ENCODE measurements at places on chromosomes 7 and 10. TPM values are rescaled to one million over a fixed set of nuclear protein-coding genes. Genes with fewer than 3 reads are reported as not detected.

The ADRA2A gene
- 0.63 TPM for polyA plus RNA-seq

The LBX1 gene
- 0.02 TPM for polyA plus RNA-seq

The CYP2C19 gene
- polyA plus RNA-seq: not detected

The CPA2 gene
- polyA plus RNA-seq: 0.21 TPM

The RBP3 gene
- 0.01 TPM for polyA plus RNA-seq

The CH25H gene
- polyA plus RNA-seq: 3.0 TPM

The PNLIP gene
- 0.14 TPM for polyA plus RNA-seq

The RAMP3 gene
- polyA plus RNA-seq: 116 TPM

Measured in lung (tissue), 17 donors.